ENCODE measurements at places on chromosomes 6 and 20. TPM values are rescaled to one million over a fixed set of nuclear protein-coding genes. Genes with fewer than 3 reads are reported as not detected.

TMEM170B gene
- 9.2 TPM for total RNA-seq

CASP8AP2 gene
- 24.4 TPM for total RNA-seq

LAMA4 gene
- total RNA-seq, result 121 TPM

EIF2S2 gene
- 48.2 TPM for total RNA-seq

GRCh38 chr6:154664287-154664686 is 68.9 kb upstream of the SCAF8 start:
- H3K27me3 ChIP-seq, result no peaks in the 10 kb centered on the region
- H3K4me1 ChIP-seq, result no peaks in the 10 kb centered on the region
- H3K36me3 ChIP-seq, result no peaks in the 10 kb centered on the region

DNA sequence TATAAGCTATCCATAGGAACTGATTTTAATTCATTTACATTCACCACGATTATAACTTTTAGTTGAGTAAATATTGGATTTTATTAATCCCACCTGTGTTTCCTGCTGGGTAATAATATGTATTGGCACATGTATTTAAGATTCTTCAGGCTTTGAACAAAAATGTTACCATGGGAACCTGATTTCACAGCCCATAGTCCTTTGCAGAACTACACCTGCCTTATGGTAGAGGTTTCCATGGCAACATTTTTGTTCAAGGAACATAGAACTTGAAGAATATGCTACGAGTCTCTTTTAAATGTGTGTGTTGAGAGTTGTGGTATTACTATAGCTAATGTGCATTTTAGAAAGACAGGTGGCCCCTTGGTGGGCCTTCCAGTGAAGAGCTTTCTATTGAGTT is 317.4 kb downstream of the SAMD5 start:
- no peak overlapping the region for H3K4me3 ChIP-seq
- no peak overlapping the region for H3K27ac ChIP-seq
- no peak for DNase-seq
- H3K27me3 ChIP-seq, result no peaks in the 10 kb centered on the region
- no peaks in the 10 kb centered on the region for H3K36me3 ChIP-seq
